ENCODE measurements at places on chromosomes 3 and 15. TPM values are rescaled to one million over a fixed set of nuclear protein-coding genes. Genes with fewer than 3 reads are reported as not detected.

GUCA1C gene
- not detected for total RNA-seq

SCAANT1 gene
- not detected for total RNA-seq

- no peaks in the 10 kb centered on the region for H3K36me3 ChIP-seq
- no peak overlapping the region for H3K4me3 ChIP-seq
- H3K4me1 ChIP-seq = no peaks in the 10 kb centered on the region
These were observed 212.8 kb downstream of the ADAMTSL3 start for GRCh38 chr15:83866692-83867091.

DNA sequence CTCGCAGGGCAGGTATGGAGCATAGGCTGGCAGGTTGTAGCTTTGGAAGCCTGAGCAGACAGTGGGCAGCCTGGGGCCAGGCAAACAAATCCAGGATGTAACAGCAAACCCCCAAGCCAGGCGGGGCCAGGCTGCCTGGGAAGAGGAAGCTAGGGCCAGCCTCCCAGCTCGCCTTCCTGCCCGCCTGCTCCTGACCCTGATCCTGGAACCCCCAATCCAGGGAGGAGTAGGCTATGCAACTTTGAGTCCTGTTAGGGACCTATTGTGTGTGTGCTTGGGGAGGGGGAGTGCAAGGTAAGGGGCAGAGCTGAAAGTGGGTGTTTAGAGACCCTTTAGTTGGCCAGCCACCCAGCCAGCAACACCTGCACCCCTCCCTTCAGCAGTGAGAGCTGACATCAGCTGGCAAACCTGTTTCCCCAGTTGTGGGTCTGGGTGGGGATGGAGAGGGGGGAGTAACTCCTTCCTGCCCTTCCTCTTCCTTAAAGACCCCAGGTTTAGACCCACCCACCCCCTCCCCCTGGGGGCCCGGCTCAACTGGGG lies 2.5 kb downstream of the NBEAL2 start:
- no peak overlapping the region for H3K27ac ChIP-seq
- H3K4me1 ChIP-seq = peaks cover 3% of the 10 kb centered on the region
- H3K27me3 ChIP-seq = no peaks in the 10 kb centered on the region
- peaks cover 3% of the 10 kb centered on the region for H3K36me3 ChIP-seq
- no peak overlapping the region for H3K4me3 ChIP-seq

IMPG2 gene
- 0.10 TPM for total RNA-seq

PRSS50 gene
- 0.13 TPM for total RNA-seq

STOML1 gene
- 6.9 TPM for total RNA-seq

DNAJB8 gene
- total RNA-seq = not detected

DNA sequence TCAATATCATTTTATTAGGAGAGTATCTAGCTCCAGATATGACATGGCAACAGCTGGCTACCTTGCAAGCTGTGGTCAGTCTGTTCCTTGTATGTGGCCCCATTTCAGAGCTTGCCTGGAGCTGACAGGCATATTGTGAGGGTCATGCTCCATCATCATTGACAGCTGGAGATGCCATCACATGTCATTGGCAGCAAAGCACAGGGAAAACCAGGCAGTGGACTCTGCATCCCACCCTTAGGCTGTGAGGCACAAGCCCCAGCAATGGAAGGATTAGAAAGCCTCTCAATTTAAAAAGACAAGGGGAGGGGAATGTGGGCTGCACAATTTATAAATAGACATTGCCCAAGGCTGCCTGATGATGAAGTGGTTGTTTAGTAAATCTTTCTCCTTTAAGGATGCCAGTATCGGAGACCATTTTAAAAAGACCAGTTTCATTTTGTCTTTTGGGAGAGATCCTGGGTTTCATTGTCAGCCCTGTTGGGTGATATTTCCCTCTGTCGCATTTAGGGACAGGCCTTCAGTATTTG lies 27.9 kb downstream of the LNP1 start:
- H3K27ac ChIP-seq = no peak overlapping the region
- H3K4me3 ChIP-seq = no peak overlapping the region
- H3K27me3 ChIP-seq = peaks cover 8% of the 10 kb centered on the region
- DNase-seq = no peak

DNA sequence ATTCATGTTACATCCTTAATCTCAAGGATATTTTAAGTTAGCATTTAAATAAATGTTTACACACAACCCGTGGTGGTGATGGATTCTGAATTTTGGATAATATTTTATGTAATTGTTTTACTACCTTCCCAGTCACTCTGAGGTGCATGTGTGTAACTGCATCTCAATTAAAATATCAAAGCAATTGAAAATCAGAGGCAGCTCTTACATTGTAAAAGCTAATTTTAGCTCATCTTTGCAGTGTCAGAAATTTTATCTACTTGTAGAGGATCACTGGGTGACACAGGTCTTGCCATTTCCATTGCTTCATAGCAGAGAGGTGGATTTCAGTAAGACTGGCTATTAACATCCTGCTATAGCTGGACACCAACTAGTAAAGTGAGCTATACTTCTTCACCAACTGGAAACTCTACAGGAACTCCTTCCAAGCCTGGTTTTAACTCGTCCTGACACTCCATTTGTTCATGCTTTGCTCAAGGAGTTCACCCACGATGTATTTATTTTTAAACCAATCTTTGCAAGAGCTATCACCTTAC lies 19.6 kb upstream of the MITF start:
- no peak overlapping the region for H3K27ac ChIP-seq
- no peaks in the 10 kb centered on the region for H3K36me3 ChIP-seq
- H3K27me3 ChIP-seq = no peaks in the 10 kb centered on the region
- no peak overlapping the region for H3K4me3 ChIP-seq

DNA sequence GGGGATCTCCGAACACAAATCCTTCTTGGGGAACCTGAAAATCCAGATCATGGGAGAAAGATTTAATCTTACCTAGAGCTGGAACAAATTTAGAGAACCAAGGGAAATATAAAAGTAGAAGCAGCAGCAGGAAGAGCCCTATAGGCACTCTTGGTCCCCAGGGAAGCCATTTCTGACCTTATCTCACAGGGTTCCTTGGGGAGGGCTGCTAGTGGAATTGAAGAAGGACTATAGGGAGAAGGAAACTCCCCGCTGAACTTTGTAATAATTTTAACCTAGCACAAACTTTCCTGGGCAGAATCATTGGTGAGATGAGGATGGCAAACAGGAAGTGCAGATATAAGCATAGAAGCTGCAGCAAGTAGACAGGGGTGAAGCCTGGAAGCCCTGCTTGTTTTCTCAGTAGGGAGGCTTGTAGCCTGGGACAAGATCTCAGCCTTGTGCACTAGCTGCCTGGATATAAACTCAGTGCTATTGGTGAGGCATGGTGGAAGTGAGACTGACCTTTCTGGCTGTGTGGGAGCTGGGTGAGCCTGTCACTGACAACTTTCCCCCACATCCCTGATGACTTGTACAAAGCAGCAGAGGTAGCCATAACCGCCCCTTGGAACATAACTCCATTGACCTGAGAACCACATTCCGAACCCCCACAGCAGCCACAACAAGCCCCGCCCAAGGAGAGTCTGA lies 343.0 kb upstream of the TGFBR2 start:
- no peaks in the 10 kb centered on the region for H3K27me3 ChIP-seq
- no peak for DNase-seq
- H3K4me3 ChIP-seq = no peak overlapping the region
- H3K36me3 ChIP-seq = no peaks in the 10 kb centered on the region
- H3K4me1 ChIP-seq = no peaks in the 10 kb centered on the region

- H3K27me3 ChIP-seq = no peaks in the 10 kb centered on the region
- no peak overlapping the region for H3K27ac ChIP-seq
- peaks cover 7% of the 10 kb centered on the region for H3K4me1 ChIP-seq
- DNase-seq = no peak
- H3K4me3 ChIP-seq = no peak overlapping the region
- H3K36me3 ChIP-seq = no peaks in the 10 kb centered on the region
These were observed 1.9 kb downstream of the RTP4 start for GRCh38 chr3:187370051-187370450.

ITIH1 gene
- total RNA-seq = 0.31 TPM

UCN2 gene
- 1.8 TPM for total RNA-seq

- no peak for DNase-seq
- no peaks in the 10 kb centered on the region for H3K27me3 ChIP-seq
- no peaks in the 10 kb centered on the region for H3K36me3 ChIP-seq
- H3K4me1 ChIP-seq = no peaks in the 10 kb centered on the region
These were observed 102.2 kb upstream of the MANF start for GRCh38 chr3:51282931-51283330.

DNA sequence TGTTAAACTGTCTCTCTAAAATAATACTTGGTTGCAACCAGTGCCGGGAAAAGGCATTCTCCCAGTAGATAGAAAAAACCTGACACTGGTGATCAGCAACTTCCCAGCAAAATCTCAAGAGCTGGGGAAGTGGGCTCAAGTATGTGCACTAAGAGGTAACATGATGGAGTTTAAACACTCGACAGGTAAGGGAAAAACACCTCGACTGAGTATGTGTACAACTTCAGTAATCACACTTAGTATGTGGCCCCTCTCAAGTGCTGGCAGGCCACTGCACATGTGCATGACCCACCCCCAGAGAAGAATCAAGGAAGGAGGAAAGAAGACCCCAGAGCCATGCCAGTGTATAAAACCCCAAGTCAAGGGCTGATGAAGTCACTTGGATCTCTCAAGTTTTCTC lies 27.4 kb downstream of the SPESP1 start:
- peaks cover 14% of the 10 kb centered on the region for H3K27me3 ChIP-seq
- no peak overlapping the region for H3K4me3 ChIP-seq
- no peaks in the 10 kb centered on the region for H3K36me3 ChIP-seq

DNA sequence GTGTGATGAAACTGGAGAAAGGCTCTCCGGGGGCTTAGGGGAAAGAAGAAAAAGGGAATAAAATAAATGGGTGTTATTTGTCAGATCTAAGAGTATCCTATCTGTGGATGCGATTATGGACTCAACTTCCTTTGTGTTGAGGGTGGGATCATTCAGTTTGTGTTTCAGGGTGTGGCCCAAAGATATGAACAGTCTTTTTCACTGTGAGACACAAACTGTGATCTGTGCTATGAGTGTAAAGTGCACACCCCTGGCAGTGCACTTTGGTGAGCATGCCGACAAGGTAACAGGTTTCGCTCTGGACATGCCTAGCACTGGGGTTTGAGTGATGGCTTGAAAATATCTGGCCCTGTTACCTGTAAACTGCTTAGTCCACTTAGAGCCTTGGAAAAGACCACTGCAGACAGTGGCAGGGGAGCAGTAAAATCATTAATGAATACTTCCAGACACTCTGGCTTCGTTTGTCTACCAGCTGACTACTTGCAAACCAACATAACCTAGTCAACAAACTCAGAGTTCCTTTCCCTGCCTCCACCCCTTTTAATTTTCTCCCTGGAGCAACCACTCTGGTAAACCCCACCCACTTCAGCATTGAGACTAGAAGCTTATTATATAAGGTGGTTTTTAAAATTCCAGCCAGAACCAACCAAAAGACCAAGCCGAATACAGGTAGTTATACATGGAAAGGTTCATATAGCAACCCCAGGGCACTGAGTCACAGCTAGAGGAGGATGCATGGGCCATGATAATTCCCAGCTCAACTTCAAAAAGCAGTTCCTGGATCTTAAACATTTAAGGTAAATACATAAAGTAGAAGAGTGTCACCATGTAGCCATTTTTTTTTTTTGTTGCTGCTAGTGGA lies 55.1 kb downstream of the TAMM41 start:
- no peaks in the 10 kb centered on the region for H3K4me1 ChIP-seq
- no peaks in the 10 kb centered on the region for H3K36me3 ChIP-seq
- H3K4me3 ChIP-seq = no peak overlapping the region
- no peak overlapping the region for H3K27ac ChIP-seq

DNA sequence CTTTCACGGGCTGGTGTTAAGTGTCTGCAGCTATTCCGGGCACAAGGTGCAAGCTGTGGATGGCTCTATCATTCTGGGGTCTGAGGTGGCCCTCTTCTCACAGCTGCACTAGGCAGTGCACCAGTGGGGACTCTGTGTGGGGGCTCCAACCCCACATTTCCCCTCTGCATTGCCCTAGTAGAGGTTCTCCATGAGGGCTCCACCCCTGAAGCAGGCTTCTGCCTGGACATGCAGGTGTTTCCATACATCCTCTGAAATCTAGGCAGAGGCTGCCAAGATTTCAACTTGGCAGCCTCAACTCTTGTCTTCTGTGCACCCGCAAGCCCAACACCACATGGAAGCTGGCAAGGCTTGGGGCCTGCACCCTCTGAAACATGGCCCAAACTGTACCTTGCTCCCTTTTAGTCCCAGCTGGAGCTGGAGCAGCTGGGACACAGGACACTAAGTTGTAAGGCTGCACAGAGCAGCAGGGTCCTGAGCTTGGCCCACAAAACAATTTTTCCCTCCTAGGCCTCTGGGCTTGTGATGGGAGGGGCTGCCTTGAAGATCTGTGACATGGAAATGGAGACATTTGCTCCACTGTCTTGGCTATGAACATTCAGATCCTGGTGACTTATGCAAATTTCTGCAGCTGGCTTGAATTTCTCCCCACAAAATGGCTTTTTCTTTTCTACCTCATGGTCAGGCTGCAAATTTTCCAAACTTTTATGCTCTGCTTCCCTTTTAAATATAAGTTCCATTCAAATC lies 6.0 kb upstream of the RPL39L start:
- H3K36me3 ChIP-seq = no peaks in the 10 kb centered on the region
- H3K27me3 ChIP-seq = no peaks in the 10 kb centered on the region
- H3K4me3 ChIP-seq = no peak overlapping the region
- no peak for DNase-seq
- no peaks in the 10 kb centered on the region for H3K4me1 ChIP-seq

NEK10 gene
- 5.7 TPM for total RNA-seq

CLDN18 gene
- total RNA-seq = 0.08 TPM

DNA sequence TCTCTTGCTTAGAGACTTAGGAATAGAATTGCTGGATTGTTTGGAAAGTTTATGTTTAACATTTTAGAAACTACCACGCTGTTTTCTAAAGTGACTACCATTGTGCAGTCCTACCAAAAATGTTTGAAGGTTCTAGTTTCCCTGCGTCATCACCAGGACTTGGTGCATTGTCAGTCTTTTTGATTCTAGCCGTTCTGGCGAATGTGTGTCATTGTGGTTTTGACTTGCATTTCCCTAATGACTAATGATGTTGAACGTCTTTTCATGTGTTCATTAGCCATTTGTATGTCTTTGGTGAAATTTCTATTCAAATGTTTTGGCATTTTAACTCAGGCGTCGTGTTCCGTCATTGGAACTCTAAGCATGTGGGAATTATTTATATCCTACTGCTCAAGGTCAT lies 58.0 kb downstream of the CHD2 start:
- peaks cover 70% of the 10 kb centered on the region for H3K36me3 ChIP-seq
- no peak overlapping the region for H3K4me3 ChIP-seq
- H3K27ac ChIP-seq = no peak overlapping the region
- no peaks in the 10 kb centered on the region for H3K4me1 ChIP-seq
- H3K27me3 ChIP-seq = no peaks in the 10 kb centered on the region
- DNase-seq = no peak

DNA sequence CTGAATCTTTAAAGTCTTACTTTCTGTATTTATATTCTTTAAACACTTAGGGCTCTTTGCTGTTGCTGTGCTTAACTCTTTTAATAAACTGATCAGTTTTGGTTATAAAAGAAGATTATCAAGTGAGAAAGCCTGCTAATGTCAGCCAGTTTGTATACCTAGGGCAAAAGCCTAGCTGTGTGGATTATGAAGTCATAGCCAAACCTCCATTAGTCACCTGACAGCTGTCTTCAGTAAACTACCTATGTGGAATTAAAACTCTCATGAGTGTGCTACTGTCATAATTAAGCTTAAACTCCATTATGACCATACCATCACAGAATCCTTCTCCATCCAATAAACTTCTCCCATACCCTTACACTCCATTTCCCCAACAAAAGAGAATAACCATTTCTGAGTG lies 762.7 kb downstream of the NTRK3 start:
- H3K27ac ChIP-seq = no peak overlapping the region
- no peak overlapping the region for H3K4me3 ChIP-seq
- no peak for DNase-seq
- H3K4me1 ChIP-seq = no peaks in the 10 kb centered on the region
- H3K36me3 ChIP-seq = no peaks in the 10 kb centered on the region

All from Panc1 (cell line).